ENCODE measurements at places on chromosomes 6 and 20.
A peak's percentile ranks its signal among the peaks of the same experiment; 100 is the strongest.

DNA sequence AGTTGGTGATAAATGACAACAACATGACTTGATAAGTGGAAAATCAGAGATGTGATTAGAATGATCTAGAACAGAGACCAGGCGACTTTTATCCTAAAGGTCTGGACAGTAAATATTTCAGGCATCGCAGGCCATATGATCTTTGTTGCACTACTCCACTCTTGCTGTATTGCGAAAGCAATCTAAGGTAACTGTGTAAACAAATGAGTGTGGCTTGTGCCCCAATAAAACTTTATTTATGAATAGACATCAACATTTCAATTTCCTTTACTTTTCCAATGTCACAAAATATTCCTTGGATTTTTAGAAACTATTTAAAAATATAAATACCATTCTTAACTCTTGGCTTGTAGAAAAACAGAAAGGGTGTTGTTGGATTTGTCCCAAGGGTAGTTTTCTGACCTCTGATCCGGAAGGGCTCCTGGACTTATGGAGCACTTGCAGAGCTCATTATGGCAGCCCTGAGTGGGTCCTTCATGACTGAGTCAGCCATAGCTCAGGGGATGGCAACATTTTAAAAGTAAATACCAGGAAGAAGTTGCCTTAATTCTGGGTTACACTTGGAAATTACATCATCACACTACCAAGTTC, 34.5 kb downstream of the IL20RA start:
- DNase-seq, result no peak

DNA sequence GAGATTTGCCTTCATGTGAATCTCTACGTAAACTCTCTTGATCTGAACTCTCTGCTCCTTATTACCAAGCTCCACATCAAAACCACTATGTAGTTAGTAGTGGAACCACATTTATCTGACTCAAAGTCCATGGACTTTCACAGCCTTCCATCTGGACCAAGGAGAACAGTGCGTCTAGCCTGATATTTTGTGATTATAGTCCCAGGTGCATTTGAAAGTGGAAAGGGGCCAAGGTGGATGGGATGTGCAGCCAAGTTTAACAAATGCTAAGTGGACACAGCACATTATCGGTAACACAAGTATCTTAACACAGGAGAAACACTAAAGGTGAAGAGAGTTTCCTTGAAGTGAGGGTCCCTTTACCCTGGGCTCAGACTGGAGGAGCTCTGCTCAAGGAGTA, 281.2 kb upstream of the SGK1 start:
- no peak for DNase-seq

GRCh38 chr6:54618572-54618971, 228.0 kb upstream of the FAM83B start:
- no peak for DNase-seq

DNA sequence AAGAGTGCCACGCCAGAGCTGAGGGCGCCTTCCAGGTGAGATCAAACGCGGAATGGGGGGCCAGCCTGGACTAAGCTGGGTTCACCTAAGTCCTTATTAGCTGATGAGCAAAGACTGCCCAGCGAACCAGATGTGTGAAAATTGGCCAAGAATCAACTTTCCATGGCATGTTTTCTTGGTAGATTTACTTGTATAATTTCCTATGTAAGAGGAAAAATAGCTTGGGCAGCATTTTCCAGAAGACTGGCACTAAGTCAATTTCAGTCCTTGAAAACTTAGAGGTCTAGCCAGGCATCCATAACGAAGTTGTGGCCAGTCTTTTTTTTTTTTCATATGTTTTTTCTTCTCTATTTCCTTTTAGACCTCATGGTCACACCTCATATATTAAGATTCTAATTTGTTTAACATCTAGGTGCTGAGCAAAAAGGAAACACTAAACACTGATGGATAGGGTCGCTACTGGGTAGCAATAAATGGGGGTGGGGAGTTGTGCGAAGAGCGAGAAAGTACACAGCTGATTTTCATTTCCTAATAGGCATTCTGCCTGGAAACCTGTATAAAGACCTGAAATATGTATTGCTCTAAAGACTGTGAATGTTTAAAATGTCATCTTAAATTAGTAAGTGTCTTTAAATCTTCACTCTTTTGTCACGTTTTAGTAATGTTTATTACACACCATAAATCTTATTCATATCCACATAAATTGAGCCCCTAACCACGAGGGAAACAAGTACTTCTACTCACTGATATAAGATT, 188.8 kb downstream of the CD83 start:
- no peak for DNase-seq

DNA sequence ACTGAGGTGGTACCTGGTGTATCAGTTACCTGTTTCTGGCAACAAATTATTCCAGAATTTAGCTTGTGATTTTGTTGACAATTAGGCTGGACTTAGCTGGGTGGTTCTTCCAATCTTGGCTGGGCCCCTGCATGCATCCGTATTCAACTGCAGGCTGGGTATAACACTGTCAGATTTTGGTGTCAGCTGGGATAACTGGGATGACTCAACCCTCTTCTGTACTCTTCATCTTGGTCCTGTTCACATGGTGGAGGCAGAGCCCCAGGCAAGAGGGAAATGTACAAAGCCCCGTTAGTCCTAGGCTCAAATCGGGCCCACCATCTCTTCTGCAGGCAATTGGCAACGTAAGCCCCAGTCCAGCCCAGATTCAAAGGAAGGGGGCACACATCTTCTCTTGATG, 89.2 kb downstream of the PHACTR3 start:
- DNase-seq, result no peak

- DNase-seq, result no peak
Observed at GRCh38 chr6:67802771-67803170, 832.3 kb upstream of the ADGRB3 start.

- peak; percentile 70 for DNase-seq
Observed at GRCh38 chr6:158762787-158763433, 56.3 kb downstream of the EZR start.

GRCh38 chr20:33862709-33863403, 51.7 kb downstream of the CHMP4B start:
- no peak for DNase-seq

GRCh38 chr20:51424270-51425117, 118.0 kb downstream of the NFATC2 start:
- no peak for DNase-seq

- no peak for DNase-seq
Observed at GRCh38 chr6:15077961-15078360, 167.9 kb upstream of the JARID2 start.

GRCh38 chr6:5119090-5119951, 34.2 kb downstream of the PPP1R3G start:
- no peak for DNase-seq

DNA sequence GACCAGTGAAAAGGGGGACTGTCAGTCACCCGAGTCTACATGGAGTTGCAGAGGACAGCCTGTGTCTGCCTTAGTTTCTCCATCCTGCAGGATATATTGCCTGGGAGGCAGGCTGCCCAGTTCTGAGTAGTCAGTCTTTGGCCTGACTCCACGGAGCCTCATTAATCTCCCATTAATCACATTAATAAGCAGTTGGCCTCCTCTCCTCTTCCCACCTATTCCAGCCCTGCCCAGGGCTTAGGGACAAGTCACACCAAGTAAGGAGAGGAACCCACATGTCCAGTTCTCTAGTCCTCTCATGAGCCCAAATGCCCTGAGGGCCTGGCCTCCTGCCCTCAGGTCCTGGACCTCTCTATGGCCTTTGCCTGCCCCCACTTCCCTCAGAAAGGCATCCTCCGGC, 1.3 kb upstream of the MUCL3 start:
- DNase-seq, result no peak

DNA sequence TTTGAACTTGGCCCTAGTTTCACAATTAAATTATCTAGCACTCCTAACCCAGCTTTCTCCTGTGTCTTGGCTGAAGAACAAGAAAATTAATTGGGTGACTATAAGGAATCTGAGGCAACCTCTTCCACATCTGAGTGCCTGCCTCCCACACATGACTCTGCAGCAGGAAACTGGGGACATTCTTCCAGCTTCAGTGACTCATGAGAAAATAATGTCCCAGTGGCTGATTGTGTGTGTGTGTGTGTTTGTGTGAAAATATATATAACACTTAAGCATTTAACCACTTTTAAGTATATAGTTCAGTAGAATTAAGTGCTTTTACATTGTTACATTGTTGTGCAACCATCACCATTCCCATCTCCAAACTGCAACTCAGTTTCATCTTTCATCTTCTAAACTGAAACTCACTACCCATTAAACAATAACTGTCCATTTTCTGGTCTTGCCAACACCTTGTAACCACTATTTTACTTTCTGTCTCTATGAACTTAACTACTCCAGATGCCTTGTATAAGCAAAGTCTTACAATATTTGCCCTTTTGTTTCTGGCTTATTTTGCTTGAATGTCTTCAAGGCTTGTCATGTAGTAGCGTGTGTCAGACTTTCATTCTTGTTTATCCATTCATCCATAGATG, 8.7 kb downstream of the TRIM38 start:
- no peak for DNase-seq

DNA sequence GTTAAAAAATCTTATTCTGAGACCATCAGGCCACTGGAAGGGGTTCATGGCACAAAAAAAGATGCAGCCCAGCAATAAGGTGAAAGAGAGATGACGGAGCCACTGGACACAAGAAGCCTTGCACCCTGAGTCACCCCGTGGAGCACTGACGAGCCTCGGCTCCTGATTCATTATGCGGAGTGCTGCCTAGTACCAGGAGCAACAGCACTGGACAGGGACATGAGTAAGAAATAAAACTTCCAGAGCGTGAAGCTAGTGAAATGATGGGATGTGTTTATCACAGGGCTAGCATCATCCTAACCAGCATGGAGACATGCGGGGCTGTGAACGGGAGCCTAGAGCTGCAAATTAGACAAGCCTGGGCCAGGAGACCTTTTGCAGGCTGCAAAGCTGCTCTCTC, 53.3 kb downstream of the RNASET2 start:
- no peak for DNase-seq

DNA sequence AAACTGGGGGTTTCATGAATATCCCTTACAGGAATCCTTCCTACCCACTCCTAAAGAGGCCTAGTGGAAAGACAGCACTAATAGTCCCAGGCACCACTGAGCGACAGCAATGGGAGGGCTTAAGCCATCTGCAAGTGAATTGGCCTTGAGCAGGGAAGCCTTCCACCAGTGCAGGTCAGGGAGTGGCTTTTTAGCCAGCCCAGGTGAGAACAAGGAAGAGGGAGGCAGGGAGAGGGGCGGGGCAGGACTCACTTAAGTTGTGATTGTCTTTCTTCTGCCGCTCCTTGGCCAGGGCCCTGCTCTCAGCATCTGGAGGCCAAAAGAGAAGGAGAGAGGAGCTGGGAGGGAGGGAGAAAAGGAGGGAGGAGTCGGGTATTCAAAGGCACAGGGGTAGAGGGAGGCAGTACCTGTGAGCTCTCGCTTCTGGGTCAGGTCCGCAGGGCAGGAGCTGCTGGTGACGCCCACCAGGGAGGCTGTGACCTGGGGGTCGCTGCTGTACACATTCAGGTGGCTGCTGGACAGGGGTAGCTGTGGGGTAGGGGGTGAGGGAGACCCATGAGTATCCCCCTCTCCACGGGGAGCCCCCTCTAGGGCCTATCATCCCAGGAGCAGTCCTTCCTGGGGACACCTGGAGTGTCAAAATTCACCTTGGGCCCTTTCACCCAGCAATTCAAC, 47.8 kb downstream of the TFEB start:
- no peak for DNase-seq

- no peak for DNase-seq
Observed at GRCh38 chr6:113202852-113203714, 654.1 kb upstream of the MARCKS start.

GRCh38 chr6:54992789-54993188, 146.2 kb downstream of the FAM83B start:
- no peak for DNase-seq

GRCh38 chr6:160348223-160349019, at the start of gene SLC22A3:
Gene SLC22A3, plus strand, starts transcription at chr6:160348378. Its CDS starts 42 bp downstream, at chr6:160348420.
- DNase-seq, result no peak

DNA sequence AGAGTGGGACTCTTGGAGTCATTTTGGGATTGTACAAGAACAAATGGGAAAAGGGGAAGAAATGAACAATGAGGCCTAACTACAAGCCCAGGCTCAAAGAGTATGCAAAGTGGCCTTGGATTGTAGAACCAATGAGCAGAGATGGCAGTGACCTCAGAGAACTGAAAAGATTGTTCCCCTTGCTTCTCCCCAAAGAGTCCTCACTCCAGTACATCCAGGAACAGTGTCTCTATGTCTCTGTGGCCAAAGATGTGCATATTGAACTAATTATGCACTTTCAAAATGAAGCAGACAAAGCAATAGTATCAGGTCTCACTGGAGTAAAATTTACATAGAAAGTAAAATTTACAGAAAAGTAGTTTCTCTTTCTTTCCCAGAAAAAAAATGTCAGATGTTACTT, 81.0 kb downstream of the SMLR1 start:
- no peak for DNase-seq

GRCh38 chr20:40241596-40242343, 447.3 kb downstream of the MAFB start:
- DNase-seq, result no peak

DNA sequence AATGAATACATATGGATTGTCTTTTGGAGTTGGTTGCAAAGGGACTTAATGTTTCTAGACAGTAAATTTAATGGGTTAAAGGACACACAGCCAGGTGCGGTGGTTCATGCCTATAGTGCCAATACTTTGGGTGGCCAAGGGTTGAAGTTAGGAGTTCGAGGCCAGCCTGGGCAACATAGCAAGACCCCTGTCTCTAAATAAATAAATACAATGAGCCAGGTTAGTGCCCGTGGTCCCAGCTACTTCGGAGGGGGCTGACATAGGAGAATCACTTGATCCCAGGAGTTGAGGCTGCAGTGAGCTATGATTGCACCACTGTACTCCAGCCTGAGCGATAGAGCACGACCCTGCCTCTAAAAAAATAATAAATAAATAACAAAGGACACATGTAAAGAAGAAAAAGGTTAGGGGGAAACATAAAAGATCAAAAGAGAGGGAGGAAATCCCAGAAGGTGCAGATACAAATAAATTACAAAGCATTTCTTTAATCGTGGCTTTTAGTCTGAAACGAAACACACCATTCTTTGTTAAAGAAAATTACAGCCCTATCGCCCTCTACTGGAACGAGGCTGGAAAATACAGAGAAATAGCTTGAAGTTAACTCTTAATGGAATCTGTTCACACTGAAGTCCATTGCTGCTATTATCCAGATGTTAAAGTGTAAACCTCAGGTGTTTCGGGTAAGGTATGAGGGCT, 42.6 kb upstream of the SCML4 start:
- no peak for DNase-seq

- no peak for DNase-seq
Observed at GRCh38 chr6:144824018-144824417, 538.9 kb downstream of the UTRN start.

GRCh38 chr6:99308788-99309187, 40.7 kb downstream of the FAXC start:
- no peak for DNase-seq

- peak; percentile 76 for DNase-seq
Observed at GRCh38 chr20:62642051-62642665, at the start of gene SLCO4A1. Gene SLCO4A1, plus strand, starts transcription at chr20:62642503. Its CDS starts 13,952 bp downstream, at chr20:62656455.

- no peak for DNase-seq
Observed at GRCh38 chr6:93468291-93468690, 48.9 kb upstream of the EPHA7 start.

Measured in CMK (cell line).